ENCODE measurements at places on chromosomes 3 and 15.

DNA sequence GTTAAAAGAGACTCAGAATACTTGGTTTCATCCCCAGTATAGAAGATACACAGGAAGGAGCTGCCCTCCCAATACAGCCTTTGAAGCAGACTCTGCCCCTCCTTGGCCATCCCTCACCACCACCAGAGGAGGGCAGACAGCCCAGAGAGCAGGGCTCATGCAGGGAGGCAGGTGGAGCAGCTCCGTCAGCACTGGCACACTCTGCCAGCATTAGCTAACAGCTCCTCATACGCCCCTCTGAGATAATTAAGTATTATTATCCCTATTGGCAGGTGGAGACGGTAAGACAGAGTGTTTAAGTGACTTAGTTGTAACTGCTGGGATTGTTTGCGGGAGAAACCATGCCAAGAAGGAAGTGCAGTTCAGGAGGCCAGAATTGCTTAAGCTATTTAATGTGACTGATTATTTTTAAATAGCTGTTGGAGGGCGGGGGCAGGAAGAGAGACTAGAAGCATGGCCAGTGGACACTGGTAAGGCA lies 434.0 kb downstream of the EPHB1 start:
- no peak for DNase-seq

DNA sequence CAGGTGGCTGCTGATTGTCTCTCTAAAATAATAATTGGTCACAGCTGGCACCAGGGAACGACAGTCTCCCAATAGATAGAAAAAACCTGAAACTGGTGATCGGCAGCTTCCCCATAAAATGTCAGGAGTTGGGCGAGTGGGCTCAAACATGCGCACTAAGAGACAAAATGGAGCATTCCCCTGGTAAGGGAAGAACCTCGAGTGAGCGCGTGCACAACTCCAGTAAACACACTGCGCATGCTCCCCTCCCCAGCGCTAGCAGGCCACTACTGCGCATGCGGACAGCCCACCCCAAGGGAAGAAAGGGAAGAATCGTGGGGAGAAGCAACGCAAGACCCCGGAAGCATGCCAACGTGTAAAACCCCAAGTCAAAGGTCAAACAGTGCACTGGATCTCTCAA lies 7.7 kb upstream of the STARD5 start:
- no peak for DNase-seq

DNA sequence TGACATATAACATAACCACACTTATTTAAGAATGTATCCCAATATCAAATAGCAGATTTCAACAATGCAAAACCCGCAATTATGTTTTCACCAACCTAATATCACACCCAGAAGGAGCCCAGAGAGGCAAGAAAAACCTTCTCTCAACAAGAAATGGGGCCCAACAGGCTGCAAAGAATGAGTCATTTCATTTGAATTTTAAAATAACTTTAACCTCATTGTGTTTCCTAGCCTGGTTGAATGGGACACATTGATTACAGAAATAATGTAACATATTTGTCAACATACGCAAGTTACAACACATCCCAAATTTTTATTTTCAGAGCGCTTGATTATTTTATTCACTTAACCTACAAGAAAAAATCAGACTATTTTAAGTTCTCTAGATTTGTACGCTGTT lies 365.1 kb upstream of the SLCO3A1 start:
- DNase-seq: no peak

DNA sequence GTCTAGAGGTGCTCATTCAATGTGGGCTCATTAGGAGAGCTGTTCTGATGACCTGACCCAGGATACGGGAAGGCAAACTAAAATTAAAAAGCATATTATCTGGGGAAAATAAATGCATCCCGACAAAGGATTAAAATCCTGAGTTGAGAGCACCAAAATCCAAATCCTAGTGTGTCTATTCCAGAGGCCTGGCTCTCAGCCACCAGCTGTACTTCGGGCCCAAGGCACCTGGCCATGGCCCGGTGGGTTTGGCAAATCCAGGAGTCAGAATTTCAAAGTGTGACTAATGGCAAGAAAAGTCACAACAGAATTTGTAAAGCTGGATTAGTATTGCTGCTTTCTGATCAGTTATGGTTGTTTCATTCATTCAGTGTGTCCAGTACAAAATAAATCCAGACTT lies 2.6 kb upstream of the LYSMD4 start:
- DNase-seq: no peak

DNA sequence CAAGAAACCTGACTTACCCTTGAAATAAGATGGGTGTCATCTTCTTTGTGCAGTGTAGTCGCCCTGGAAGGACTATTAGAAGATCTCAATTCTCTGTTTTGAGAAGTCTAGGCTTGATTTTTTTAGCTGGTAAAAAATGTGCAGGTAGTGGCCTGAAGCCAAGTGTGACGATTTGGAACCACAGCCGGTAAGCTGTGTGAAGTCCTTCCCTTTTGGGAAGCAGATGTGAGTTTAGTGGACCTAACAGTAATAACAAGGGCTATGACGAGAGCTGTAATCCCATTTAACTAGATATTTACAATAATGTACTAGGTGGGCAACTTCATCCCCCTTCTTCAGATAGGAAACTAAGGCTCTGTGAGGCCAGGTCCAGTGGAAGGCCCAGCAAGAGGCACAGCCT lies 81.7 kb upstream of the MYZAP start:
- no peak for DNase-seq

DNA sequence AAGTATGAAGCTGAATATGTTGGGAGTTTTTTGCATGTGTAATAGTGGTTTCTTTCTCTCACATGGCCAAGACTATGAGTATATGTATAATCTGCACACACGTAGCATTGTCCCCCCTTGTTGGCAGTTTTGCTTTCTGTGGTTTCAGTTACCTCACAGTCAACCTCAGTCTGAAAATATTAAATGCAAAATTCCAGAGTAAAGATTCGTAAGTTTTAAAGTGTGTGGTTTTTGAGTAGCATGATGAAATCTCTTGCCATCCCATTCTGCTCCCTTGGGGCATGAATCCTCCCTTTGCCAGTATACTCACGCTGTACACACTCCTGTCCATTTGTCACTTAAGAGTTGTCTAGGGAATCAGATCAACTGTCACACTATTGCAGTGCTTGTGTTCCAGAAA lies 742.0 kb upstream of the CCDC54 start:
- DNase-seq: no peak

DNA sequence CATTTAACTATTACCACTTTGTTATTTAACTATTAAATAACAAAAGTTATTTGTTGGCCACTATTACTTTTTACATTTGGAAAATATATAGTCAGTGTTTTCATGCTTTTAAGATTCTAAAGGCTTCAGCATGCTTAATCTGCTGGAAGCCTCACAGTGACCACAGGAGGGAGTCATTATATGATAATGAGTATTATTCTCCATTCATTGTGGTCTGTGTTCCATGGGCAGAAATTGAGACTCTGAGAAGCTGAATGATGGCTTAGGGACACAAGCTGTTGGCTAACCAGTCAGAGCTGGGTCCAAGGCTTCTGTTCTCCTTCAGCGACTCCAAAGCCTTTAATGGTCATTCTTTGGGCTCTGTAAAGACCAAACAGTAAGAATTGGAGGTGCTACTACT lies 64.7 kb downstream of the BFSP2 start:
- no peak for DNase-seq

GRCh38 chr3:78154521-78155186 lies 1114.8 kb downstream of the ROBO2 start:
- no peak for DNase-seq

- no peak for DNase-seq
Observed at GRCh38 chr15:33330931-33331330, 20.2 kb downstream of the RYR3 start.

GRCh38 chr3:98003306-98003969 lies 31.2 kb upstream of the RIOX2 start:
- DNase-seq: no peak

DNA sequence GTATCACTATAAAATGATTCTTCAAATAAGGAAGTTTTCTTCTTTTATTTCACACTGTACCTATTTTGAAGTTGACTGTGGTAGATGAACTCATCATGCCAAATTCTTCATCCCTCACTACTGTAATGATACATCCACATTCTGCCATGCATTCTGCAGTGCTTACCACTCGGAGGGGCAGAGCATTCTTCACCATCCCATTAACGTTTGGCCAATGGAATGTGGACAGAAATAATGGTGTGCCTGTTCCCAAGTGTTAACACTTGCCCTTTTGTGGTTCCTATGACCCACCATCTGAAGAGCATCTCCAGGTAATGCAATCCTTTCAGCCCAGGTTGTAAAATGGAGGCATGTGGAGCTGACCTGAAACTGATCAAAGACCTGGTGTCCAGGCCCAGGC lies 18.6 kb downstream of the GOLIM4 start:
- no peak for DNase-seq

- DNase-seq: no peak
Observed at GRCh38 chr3:122992676-122993075, 34.9 kb downstream of the SEMA5B start.

DNA sequence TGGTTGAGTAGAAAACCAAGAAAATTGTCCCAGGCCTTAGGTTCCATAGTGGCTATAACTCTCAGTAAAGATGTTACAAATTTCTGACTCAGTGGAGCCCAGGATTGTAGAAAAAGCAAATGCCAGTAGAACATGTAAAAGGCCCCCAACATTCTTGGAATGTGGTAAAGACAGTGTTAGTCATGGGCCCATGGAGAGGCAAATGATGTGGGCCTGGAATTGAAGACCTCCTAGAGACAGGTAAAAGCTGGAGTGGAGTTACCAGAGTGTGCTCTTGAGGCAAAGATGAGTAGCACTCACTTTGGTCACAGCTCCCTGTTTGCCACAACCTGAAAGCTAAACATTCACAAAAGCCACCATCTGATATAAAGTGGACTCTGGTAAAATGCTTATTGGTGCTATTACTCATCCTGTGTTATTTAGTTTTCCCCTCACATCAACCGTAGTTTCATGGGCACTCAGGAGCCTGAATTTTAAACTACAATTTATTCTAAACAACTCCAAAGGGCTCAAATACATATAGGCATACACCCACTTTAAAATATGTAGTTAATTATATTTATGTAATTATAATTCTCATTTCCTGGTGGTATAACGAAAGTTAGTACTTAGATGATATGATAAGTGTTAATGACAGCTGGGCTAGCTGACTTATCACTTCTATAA lies 359.6 kb upstream of the NECTIN3 start:
- no peak for DNase-seq

DNA sequence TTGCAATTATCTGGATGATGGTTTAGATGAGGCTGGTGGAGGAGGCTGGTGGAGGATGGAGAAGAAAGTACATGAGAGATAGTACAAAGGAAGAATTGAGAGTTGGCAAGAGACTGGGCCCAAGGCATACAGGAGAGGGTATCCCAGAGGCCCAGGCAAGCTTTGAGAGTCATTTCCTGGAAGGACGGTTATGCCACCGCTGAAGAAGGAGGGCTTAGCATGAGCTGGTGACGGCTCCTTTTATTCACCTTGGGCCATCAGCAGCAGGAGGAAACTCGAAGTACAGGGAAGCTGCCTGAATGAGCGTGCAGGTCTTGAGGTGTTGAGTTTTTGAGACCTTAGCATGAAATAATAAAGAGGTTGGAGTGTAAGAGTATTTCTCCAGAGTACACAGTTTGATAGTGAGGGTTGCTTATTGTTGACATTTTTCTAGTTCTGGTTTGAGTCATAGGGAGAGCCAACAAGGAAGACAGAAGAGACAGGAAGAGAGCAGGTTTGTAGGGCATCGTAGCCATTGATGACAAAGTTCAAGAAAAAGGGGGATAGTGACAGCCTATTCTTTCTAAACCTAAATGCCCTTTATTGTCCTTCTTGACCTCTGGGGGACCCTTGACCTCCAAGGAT lies 13.8 kb downstream of the THSD4 start:
- DNase-seq: no peak

DNA sequence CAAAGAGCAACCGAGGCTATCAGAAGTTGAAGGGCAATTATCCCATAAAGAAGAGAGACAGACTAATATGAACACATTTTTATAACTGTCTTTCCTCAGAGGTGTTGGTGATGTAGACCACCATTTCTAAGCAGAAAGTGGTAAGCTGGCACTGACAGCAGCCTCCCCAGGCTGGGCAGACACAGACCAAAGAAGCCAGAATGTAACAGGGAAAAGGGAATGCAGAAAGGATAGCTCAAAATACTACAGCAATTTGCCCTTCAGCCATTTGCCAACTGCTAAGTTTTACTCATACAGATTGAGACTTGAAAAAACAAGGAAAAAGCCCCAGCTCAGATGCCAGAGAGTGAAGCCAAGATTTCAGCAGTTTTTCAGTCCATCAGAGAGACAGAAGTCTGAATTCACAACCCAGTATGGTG lies 73.5 kb upstream of the ABI3BP start:
- no peak for DNase-seq

GRCh38 chr3:120381503-120381902 lies 32.3 kb upstream of the LRRC58 start:
- no peak for DNase-seq

GRCh38 chr3:104411757-104412156 lies 955.0 kb upstream of the ALCAM start:
- DNase-seq: no peak

- DNase-seq: no peak
Observed at GRCh38 chr15:72380743-72381142, 4.9 kb upstream of the HEXA start.

DNA sequence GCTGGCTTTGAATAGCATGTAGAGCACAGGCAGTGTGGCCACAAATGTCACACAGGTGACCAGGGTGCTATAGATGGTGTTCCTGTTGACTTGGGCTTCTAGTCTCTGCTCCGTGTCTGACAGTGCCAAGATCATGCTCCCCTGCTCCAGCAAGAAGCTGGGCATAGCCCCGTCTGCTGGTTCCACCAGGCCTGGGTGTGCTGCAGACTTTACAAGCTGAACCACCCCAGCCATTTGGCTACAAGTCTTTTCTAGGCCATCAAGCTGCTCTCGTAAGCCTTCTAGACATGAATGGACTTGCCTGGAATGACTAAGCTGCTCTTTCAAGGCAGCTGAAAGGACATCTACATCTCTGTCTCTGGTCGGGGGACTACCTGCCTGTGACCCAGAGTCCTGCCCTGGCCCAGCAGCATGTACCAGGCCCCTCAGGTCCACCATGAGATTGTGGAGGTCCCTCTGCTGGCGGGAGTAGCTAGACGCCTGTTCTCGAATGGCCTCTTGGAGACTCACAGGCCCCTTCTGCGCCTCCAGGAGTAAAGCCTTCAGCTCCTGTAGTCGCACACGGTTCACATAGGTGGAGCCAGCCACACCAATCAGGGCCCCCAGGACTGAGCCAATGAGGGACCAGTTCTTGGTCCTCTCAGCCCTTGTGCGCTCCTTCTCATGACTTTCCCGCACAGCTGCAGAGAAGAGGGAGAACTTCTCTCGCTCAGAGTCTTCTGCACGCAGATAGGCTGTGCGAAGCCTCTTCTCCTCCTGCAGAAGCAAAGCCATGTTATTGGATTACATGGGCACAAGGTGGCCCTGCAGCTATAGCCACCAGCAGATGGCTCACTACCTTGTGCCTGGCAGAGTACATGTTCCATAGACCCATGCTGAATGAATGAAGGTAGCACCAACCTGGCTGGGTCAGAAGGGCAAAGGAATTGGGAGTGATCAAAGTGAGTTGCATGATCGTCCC lies 2.8 kb upstream of the PLXNB1 start:
- DNase-seq: no peak

DNA sequence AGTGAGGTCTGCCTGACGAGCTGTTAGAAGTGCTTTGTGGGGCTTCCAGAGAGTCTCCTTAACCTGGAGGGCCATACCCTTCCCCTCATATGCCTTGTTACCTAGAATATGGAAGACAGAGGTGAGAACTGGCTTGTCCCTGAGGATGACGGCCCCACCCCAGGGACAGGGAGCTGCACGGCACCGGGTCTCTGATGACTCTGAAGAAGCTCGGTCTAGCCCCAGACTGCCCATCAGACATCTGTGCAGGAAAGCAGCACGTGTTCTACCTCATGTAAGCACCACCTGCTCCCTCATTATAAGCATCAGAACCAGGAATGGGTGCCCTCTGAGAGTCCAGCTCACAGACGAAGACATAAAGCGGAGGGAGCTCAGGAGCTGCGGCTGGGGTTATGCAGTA lies 18.0 kb downstream of the MYO5C start:
- peak; percentile 5 for DNase-seq
